ENCODE measurements at places on chromosomes 7 and 10.

DNA sequence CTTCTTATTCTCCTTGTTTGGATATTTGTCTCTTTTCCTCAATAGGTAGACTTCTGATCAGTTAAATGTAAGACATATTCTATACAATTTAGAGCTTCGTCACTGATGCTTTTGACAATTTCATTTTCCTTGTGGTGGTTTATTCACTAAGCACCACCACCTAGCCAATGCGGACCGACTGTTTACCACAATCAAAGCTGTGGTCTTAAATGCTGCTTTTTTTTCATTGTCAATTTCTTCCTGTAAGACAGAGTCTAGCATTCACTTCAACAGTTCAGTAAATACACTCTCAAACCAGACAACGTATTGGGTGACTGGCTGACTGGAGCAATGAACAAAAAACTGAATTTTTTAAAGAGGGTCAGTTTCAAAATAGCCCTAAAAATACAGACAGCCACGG, 239.0 kb downstream of the DNAJB6 start:
- no peak for DNase-seq

GRCh38 chr7:42107484-42108240, 129.3 kb downstream of the GLI3 start:
- DNase-seq, result no peak

GRCh38 chr10:116418389-116418788, 9.3 kb upstream of the PNLIPRP3 start:
- no peak for DNase-seq

- no peak for DNase-seq
These were observed 37.6 kb downstream of the KLF6 start for GRCh38 chr10:3747248-3747960.

GRCh38 chr10:122988501-122988900, 8.3 kb downstream of the PSTK start:
- no peak for DNase-seq

DNA sequence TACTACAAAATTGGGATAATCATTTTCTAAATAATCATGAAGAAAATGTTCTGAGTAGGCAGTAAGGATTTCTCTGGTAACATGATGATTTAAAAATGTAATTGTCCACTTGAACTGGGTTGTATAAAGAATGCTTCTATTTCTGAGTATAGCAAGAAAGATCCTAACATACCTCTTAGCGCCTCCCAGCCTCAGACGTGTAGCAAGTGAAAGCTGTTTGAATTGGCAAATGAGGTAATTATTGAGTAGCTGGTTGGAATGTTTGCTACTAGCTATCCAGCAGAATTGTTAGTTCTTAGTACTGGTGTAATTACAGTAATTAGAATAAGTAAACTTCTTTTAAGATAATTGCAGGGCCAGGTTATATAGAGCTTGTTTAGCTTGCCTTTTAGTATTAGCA, 47.9 kb downstream of the SEPTIN7 start:
- no peak for DNase-seq

DNA sequence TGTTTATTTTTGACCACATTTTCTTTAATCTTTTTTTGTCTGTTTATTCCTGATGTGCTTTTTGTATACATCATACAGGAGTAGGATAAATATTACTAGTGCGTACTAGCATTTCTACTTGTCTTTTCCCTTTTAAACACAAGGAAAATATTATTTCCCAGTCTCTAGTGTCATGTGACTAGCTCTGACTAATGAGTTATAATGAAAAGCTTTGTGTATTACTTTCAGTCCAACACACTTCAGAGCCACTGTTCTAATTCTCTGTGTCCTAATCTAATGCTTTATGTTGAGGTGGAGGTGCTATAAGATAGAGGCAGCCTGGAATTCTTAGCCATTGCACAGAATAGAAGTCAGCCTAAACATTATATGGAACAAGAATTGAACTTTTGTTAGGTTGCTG, 65.0 kb upstream of the RAB18 start:
- no peak for DNase-seq

DNA sequence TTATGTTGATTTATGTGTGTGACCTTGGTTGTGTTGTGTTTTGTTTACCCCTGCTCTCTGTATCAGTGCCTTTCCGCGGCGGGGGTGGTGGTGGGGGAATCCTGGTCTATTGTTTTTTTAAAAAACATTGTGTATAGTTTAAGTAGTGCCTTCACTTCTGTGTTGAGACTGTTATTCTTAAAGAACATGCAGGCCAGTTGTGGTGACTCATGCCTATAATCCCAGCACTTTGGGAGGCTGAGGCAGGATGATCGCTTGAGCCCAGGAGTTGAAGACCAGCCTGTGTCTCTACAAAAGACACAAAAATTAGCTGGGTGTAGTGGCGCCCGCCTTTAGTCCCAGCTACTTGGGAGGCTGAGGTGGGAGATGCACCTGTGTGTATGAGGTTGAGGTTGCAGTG, 429.0 kb upstream of the LRGUK start:
- DNase-seq, result peak; percentile 64

GRCh38 chr10:122282909-122283308, 11.8 kb downstream of the BTBD16 start:
- DNase-seq, result no peak

DNA sequence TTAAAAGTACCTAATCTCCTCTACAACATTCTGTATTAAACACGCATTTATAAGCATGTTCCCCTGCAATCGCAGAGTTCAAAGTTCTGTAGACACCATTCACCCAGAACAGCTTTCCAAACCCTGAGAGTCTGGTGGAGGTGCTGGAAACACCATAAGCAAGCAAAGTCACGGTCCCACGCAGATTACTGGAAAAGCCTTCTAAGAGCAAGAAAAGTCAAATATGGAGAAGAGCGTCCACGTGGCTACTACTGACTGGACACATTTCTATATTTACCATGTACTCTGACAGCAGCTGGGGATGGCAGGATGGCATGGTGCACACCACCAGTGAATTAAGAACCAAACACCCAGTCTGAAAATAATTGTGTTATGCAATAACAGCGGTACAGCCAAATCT, 97.7 kb downstream of the PARD3 start:
- DNase-seq, result peak; percentile 23

- DNase-seq, result no peak
These were observed 3.2 kb upstream of the TMEM273 start for GRCh38 chr10:49191349-49191748.

DNA sequence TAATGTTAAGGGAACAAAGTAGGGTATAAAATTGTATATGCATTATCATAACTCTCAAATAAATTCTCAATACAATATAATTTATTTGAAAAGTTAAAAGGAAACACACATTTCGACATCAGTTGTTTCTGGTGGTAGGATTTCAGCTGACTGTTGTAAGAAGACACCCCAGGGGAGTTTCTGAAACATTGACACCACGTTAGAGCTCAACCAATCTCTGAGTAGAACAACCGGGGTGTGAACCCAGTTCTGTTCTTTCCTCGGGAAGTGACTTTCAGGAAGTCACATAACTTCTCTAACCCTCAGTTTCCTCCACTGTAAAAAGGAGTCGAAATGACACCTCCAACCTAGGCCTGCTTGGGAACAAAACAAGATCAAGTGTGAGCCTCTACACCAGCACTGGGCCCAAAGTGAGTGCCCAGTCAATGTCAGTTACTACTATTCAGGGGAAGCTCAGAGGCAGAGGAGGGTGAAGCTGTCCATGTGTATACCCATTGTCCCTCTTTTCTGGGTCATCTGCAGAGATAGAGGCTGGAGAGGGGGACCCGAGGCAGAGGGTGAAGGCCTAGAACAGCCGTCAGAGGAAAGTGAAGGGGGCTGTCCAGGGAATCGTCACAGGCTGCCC, 67.1 kb downstream of the AOAH start:
- no peak for DNase-seq

GRCh38 chr7:75969182-75969581, 25.2 kb downstream of the TMEM120A start:
- no peak for DNase-seq

DNA sequence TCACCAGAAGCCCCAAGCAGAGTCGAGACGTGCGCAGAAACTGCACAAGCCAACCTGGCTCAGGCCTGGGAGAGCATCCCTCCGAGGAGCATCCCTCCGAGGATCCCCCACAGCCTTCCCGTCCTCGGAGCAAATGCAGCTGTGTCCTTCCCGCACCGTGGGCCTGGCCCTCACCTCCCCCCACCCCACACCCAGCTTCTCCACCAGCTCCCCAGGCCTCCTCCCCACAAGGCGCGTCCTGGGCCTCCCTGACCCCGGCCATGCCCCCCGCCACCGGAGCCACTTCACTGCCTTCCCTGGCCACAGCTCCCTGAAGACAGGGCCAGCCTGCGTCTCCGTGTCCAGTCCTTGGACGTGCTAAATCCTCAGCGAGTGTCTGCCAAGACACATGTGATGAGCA, 60.6 kb downstream of the PTPRN2 start:
- no peak for DNase-seq

- no peak for DNase-seq
These were observed 4.2 kb downstream of the TAS2R60 start for GRCh38 chr7:143447466-143447865.

DNA sequence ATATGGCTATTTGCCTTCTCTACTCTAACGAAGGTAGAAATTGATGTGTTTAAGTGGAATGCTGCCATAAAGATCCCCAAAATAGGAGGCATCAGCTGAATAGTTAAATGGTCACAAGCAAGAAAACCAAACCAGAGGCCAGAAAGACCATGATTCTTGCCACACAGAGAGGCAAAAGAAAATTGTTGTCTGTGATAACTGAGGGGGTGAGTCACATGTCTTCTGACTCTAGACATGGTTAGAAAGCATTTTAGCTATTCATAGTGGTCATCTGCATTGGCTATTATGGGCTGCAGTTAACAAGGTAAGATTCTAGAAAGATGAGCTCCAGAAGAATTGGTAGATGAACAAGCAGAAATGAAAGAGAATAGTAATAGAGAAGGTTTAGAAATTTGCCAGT, 361.4 kb upstream of the NPSR1 start:
- peak; percentile 33 for DNase-seq

DNA sequence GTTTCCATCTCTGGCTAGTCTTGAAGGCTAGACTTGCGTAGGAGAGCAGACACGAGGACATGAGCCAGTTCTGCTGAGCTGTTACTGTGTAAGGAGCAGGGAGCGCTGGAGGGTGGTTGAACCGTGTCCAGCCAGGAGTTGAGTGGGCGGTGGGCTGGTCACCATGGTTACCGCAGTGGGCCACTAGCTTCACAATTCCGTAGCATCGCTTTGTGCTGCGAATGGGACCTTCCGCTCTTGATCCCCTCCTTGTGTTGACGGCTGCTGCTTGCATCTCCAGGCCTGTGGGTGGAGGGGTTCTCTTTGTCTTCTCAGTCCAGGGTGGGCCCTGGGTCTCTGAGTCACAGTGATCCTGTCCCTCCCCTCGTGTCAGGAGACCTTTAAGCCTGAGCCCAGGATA, 49.4 kb upstream of the OCM start:
- DNase-seq, result no peak

DNA sequence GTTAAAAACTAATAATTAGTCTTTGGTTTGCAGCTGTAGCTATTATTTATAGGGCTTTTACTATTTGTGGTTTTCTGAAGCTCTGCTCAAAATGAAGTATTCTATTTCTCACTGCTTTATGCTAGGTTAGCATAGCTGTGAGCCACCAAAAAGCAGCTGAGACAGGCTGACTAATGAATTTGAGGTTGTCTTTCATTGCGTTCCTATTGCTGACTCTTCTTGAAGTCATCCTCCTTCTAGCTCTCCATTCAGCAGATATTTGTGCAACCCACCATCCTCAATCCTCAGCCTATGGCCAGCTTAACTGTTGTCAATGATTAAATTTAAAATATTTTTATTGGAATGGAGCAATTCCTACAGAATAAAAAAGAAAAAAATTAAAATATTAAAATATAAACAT, 2.1 kb upstream of the RALA start:
- peak; percentile 74 for DNase-seq

GRCh38 chr10:72649291-72649690, 23.4 kb upstream of the MICU1 start:
- no peak for DNase-seq

DNA sequence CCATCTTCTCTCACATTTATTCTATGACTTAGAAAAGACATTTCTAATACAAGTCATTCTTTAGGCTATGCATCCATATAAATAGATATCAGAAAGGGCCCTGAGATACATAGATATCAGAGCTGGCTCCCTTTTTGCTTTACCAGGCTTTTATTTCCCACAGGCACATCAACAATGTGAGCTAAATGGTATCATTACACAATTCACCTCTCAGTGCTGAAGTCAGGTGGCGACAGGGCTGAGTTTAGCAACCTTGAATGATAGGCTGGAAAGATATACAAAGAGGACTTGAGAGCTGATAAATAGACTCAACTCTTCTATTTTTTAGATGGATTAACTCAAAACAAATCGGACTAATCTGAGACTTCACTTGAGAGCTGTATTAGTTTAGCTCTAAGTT, 189.2 kb upstream of the COL1A2 start:
- DNase-seq, result peak; percentile 20

DNA sequence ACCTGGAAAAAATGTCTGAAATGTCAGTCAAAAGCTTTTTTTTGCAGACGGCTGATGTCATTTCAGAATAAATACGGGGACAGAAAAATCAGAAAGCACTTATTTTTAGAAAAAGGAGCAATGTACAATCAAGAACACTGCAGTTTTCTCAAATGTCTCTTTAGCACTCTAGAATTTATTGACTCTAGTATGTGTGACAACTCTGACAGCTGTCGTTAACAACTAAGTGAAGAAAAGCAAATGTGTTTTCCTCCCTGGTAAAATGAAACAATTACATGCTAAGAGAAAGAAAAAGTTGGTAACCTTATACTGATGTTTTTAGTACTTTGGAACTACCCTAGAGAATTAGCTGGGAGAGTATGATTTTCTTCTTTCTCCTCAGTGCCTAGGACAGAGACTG, 497.4 kb downstream of the GRM8 start:
- DNase-seq, result no peak

DNA sequence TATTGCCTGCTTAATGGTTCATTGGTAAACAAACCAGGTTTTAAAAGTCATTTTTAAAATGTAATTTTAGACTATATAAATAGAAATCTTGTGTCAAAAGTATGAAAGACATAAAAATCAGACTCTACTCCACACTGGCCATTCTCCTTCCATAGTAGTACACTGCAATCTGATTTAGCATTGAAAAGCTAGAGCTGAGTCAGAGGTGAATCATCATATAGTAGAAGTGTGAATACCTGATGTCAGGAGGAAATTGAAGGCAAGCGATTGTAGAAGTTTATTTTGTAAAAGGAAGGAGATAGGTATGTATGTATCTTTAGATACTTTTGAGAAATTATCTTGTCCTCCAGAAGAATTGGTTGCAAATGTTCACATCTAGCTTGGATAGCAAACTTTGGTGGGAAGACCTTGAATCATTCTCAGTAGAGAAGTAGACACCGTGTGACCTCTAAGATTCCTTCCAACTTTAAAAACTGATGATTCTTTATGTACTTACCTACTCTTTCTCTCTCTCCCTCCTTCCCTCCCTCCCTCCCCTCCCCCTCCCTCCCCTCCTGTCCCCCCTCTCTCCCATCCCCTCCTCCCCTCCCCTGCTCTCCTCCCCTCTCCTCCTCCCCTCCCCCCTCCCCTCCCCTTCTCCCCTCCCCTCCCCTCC, 88.1 kb downstream of the BTAF1 start:
- DNase-seq, result peak; percentile 59

DNA sequence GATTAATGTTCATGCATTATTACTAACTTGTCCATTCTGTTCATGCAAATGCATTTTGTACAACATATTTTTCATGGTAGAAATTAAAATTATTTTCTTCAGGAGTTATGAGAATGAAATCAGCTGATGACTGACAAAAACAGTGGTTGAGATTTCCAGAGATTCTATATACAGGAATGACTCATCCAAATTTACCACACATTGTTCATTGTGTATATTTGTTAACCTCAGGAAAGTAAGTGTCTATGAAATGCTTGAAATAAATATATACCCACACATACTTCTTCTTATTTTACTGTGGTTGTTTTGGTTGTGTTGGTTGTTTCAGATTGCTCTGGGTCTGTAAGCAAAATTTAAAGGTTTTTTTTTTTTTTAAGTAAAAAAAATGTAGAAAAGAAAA, 108.1 kb upstream of the SP8 start:
- peak; percentile 48 for DNase-seq
